Stimulated activated CD4-positive, alpha-beta T cell treated with anti-CD3 and anti-CD28 coated beads, Interleukin-4, amount 100 ng/mL, for 4 hours (primary cell): ENCODE measurements at places on chromosomes 16 and 17.

- DNase-seq = no peak
These were observed 1.0 kb downstream of the LITAF start for GRCh38 chr16:11585460-11586377.

DNA sequence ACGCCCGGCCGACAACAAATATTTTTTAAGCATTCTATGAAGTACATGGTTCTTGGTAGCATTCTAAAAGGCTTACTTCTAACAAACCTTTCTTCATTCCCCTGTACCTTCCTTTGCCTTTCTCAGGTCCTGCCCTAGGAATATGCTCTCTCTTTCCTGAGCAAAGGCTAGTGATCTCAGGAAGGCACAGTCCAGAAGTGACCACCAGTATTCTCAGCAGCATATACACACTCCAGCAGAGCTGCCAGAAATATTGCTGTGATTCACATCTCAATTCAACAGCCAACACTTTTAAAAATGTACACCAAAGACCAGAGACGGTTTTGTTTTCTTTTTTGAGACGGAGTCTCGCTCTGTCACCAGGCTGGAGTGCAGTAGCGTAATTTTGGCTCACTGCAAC lies 41.4 kb upstream of the ANKFY1 start:
- no peak for DNase-seq

- no peak for DNase-seq
These were observed 187.2 kb downstream of the CBLN1 start for GRCh38 chr16:49094471-49094870.

GRCh38 chr17:57097832-57098421 lies 12.9 kb downstream of the AKAP1 start:
- no peak for DNase-seq

DNA sequence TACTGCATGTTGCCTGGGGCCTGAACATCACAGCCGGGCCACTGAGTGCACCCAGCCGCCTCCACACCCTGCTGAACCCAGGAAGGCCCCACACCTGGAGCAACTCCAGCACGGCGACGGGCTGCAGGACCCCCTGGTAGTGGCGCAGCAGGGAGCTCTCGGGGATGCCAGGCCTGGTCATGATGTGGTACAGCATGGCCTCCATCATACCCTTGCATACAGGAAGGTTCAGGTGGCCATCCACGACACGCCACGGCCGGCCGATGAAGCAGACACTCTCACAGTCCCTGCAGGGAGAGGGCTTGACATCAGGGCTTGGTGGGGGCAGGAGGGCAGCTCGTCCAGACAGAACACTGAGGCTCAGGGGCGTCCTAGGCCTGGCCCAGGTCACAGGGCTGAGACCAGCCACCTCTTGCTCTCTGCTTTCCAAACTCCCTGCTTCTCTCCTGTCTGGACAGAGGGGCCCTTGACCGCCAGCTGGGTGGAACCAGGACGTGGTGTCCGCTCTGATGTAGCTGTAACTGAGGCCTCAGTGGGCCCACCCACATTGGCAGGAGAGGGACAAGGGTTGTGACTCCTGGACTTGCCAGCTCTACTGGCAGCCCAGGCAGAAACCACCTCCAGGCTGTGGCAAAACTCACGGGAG lies 60.3 kb downstream of the IL21R start:
- DNase-seq = no peak

- DNase-seq = no peak
These were observed 118.8 kb downstream of the C16orf95 start for GRCh38 chr16:87198328-87198832.

DNA sequence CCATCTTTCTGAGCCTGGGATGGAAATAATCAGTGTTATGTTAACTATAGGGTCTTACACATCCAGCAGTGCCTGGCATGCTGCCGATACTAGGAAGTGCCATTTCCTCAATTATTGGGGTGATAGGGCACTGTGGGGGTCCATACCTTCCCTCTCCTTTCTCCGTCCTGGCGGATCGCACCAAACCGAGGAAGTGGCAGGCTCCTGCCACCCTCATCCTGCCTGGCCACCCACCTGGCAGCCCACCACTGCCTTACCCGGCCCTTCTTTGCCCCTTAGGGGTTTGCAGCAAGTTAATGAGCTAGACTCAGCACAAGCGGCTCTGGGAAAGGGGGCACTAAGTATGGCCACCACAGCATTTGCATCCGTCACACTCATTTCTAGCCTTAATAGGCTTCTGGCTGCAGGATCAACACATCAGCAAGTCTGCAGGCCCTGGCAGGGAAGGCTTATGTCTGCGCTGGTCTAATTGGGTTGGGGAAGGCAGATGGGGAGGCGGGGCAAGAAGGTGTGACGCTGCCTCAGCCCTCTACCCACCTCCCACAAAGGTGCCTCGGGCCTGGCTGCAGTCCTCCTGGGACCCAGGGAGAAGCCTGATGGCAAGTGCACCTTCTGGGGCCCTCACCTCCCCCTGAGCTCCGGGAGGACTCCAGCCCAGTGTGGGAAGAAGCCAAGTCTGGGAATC lies 28.6 kb downstream of the DCAKD start:
- DNase-seq = no peak

- DNase-seq = no peak
These were observed 10.8 kb downstream of the EMP2 start for GRCh38 chr16:10569621-10570020.

DNA sequence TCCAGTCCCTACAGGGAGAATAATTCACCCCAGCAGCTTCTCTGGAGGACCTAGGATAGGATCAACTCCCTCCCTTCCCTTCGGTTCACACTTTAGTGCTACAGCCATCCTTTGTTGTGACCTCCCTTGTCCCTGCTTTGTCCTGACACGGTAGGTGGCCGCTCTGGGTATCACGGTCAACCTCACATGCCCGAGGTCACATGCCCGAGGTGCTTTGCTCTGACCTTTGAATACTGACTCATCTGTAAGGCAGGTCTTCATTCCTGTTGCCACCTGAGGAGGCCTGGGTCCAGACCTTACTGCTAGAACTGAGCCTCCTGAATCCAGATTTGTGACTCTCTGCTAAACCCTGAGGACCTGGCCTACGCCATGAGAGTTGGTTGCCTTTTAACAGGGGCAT lies 19.7 kb downstream of the ALKBH5 start:
- no peak for DNase-seq

GRCh38 chr17:18270046-18270931 lies 9.8 kb downstream of the MIEF2 start:
- DNase-seq = no peak

- DNase-seq = no peak
These were observed 23.0 kb upstream of the TNS4 start for GRCh38 chr17:40524243-40524965.

GRCh38 chr17:40035162-40035559 lies 19.0 kb downstream of the MED24 start:
- no peak for DNase-seq

DNA sequence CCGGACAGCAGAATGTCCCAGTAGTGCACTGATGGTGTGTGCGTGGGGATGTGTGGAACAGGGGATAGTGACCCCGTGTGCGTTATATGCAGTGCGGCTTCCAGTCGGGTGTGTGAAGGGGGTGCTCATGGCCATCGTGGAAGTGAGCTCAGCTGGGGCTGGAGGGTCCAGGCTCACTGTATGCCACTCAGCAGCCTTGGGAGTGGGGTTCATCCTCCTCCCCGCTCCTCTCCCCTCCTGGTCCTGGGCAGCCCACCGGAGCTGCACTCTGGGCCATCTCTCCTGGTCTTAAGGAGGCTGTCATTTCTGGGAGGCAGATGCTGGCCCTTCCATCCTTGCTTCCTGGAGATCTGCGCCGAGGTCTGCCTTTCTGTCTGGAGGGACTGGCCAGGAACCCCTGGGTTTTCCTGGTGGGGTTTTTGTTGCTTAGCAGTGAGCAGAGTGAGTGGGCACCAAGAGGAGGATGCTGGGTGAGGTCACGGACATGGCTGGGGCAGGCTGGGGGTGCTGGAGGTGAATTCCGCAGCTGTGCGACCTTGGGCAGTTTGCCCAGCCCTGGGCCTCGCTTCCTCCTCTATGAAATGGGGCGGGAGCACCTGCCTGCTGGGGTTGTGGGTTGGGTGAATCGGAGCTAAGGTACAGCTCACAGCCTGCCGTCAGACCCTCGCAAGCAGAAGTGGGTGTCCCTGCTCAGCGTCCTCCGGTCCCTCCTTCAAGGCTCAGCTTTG lies 164.1 kb downstream of the SEC14L1 start:
- DNase-seq = no peak

DNA sequence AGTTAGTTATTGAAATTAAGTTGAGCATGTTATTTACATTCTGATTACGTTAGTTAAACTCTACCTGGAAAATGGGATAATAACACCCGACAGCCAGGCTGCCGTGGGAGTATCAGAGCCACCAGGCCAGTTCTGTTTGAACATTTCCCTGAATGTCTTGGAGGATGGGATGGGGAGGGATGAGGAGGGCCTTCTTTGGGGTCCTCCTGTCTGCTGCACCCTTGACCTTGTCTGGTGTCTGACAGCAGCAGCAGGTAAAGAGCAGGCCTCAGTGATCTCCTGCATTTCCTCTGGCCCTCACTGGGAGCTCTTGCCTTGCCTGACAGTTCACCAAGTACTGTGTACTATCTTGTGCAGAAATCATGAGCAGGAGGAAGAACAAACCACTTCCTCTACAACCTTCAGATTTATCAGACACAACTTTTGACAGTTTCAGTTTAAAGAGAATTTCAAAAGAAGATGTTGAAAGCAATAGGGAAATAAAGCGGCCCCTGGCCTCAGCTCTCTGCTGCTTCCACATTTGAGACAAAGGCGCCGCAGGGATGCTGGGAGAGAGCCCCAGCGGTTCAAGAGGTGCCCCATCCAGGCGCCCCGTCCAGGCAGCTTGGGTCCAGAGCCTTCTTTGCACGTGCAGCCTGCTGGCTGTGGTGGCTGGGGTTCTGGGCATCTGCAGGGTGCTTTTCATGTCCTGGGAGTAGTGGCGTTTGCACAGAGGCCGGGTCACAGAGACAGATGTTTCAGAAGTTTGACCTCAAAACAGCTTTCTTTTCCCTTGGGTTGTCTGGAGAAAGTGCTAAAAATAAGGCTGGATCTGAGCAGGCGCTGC lies 25.3 kb downstream of the CMIP start:
- DNase-seq = no peak

GRCh38 chr16:87598431-87598830 lies 3.9 kb upstream of the JPH3 start:
- no peak for DNase-seq

- no peak for DNase-seq
These were observed 5.1 kb downstream of the LDAF1 start for GRCh38 chr16:21163576-21163975.

GRCh38 chr16:86578611-86579267 lies 390 bp downstream of the FOXL1 start:
- no peak for DNase-seq

GRCh38 chr17:4994081-4994595 lies 3.2 kb downstream of the INCA1 start:
- DNase-seq = no peak

DNA sequence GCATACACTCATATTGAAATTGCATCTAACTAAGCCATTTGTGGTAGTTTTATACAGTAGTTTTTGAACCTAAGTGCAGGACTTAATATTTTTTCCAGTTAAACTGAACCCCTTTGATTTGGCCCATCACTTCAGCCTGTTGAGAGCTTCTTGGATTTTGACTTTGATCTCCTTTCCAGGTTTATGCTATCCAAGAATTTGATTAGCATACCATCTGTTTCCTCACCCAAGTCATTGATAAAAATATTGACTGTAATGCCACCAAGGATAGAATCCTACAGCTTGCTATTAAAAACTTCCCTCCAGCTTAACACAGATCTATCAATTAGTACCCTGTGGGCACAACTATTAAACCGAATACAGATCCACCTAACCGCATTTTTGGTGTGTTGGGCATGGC lies 7.2 kb downstream of the TMEM94 start:
- DNase-seq = no peak

GRCh38 chr17:49514071-49514721 lies 19.1 kb downstream of the NGFR start:
- no peak for DNase-seq

- DNase-seq = no peak
These were observed 4.7 kb downstream of the KCTD5 start for GRCh38 chr16:2686912-2687507.

DNA sequence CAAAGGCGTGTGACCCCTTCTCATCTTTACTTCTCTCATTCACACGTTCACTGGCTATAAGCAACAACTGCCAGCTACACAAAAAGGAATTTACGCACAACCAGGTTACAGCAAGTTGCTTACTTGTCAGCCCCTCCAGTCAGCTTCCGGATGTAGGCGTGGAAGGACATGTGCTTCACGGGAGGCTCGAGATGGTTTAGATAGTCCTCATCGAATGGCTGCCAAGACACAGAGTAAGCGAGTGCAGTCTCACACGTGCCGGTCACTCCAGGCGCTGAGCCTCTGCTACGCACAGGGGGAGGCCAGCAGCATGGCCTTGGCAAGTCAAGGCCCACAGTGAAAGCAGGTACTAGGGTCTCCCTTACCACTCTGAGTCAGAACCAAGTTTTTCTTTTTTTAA lies 28.3 kb downstream of the NPLOC4 start:
- no peak for DNase-seq

GRCh38 chr17:61420052-61420451 lies 20.4 kb downstream of the TBX2 start:
- no peak for DNase-seq

DNA sequence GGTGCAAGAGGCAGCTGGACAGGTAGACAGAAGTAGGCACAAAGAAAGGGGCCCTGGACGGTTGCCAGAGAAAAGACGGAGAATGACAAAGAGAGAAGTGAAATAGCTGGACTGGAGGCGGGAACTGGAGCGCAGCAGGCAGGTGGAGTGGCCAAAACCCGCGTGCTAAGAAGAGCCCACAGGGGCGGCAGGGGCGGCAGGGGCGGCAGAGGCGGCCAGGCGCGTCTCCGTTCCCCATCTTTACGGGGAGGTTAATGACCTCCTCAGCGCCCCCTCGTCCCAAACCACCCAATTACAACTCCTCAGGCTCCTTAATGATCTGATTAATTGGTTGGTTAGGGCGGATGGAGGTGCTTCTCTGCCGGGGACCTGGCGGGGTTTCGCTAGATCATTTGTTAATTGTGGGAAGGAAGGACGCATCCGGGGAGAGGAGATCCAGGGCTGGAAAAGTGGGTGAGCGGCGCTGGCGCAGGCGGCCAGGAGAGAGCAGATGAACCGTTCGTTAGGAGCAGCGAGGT lies 15.4 kb upstream of the HOXB9 start:
- no peak for DNase-seq
